Prostate gland (tissue), 2 donors: ENCODE measurements at places on chromosomes 1 and 21. TPM values are rescaled to one million over a fixed set of nuclear protein-coding genes. Genes with fewer than 3 reads are reported as not detected.

- no peak for DNase-seq
Observed at GRCh38 chr1:187551061-187551460, 722.3 kb downstream of the PLA2G4A start.

The HTR6 gene
- total RNA-seq, result not detected

DNA sequence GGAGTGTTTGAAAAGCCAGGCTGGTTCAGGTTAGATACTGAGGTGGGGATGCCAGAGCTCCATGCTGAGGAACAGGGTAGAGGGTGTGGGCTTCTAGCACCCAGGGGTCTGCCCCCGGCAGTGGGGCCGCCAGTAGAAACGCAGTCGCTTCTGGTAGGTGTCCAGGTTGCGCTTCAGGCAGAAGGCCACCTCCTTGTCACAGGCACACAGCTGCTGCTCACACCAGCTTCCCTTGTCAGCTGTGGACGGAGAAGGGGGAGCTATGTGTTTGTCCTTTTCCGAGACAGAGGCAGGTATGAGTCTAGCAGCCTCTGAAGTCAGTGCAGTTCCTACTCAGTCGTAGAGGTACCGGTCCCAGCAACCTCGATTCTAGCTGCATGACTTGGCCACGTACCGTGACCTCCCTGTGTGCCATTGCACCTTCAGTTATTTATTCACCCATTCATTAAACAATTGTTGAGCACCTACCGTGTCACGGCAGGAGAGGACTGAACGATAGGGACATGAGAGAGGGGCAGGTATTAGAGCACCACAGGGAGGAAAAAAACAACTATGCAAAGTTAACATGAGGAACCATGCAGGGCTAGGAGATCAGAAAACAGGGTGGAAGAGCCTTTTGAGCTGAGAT lies 5.2 kb downstream of the PLA2G2D start:
- DNase-seq, result no peak

The NPR1 gene
- 6.0 TPM for total RNA-seq

DNA sequence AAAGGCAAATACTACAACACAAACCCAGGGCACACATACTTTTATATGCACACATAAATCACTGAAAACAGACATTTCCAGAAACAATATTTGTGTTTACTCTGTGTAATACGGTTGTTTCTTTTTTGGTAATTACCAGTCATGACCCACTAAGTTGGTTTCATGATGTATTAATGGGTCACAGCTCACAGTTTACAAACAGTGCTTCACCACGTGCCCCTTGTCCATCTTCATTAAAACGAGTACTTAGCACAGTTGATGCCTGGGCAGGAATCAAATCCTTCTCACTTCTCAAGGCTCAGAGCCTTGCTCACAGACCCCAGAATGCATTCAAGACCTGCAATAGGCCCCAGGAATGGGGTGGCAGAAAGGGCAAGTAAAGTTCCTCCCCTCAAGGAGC lies 13.8 kb downstream of the SSBP3 start:
- DNase-seq, result no peak

- no peak for DNase-seq
Observed at GRCh38 chr1:93124556-93125355, 45.7 kb downstream of the MTF2 start.

DNA sequence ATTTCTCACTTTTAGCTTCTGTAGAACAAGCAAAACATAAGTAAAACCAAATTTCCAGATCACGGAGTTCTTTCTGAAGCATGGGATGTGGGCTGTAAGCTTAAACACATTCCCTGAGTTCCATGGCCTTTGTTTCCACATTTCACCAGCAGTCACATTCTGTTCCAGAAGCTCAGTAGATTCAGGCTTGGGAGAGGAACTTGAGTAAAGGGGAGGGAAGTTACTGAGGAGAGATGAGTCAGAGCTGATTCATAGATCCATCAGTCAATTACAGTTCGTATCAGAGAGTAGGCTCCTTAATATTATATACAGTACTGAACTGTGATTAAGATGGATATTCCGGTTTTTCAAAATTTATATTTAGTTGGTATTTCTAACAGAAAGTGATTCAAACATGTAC lies 614.3 kb downstream of the NCAM2 start:
- no peak for DNase-seq

DNA sequence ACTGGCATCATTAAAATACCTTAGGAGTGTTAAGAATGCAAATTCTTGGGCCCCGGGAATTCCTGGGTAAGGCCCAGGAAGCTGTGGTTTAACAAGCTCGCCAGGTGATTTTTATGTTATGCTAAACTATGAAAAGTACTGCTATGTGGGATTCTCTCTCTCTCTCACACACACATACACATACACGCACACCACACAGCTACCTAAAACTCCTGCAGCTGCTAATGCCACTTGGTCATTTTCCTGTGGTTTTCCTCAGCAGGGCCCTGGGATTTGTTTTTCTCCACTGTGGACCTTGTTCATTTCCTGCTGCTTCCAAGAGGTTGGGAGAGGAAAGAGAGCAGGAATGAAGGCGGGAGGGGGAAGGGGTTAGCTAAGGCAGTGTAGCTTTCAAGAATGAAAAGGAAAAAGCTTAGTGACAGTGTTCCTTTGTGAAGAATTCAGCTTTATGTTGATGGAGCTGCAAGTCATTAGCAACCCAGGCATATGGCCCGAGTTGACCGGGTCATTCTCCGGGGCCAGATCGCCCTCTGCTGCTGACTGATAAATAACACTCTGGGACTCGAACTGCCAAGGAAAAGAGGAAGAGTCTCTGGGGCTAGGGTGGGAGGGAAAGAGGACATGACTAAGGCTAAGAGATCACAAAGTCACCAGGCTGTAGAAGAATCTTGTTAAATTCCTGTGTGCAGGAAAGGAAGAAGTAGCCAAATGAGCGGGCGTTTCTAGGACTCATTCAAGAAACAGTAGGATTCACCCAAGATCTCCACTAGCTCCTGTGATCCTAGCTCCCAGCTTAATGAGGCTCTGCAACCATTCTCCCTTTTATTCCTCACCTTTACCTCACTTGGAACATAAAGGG lies 30.5 kb upstream of the LRIG2 start:
- DNase-seq, result peak; percentile 69

The HSD3B1 gene
- total RNA-seq, result not detected
